ENCODE measurements at places on chromosomes 16 and 17. TPM values are rescaled to one million over a fixed set of nuclear protein-coding genes. Genes with fewer than 3 reads are reported as not detected.

DNA sequence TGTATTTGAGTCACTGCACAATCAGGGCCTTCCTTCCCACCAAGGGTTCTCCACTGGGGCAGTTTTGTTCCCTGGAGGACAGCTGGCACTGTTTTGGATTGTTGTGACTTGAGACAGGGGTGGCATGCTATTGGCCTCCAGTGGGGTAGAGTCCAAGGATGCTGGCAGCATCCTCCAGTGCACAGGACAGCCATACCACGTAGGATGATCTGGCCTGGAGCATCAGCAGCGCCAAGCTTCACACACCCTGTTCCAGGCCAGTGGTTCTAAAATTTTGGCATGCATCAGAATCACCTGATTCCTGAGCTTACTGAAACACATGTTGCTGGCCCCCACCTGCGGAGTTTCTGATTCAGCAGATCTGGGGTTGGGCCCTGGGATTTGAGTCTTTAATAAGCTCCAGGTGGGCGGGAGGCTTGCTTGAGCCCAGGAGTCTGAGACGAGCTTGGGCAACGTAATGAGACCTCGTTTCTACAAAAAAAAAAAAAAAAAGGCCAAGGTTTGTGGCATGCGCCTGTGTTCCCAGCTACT, 83.2 kb downstream of the MGAT5B start:
- no peak for DNase-seq

DNA sequence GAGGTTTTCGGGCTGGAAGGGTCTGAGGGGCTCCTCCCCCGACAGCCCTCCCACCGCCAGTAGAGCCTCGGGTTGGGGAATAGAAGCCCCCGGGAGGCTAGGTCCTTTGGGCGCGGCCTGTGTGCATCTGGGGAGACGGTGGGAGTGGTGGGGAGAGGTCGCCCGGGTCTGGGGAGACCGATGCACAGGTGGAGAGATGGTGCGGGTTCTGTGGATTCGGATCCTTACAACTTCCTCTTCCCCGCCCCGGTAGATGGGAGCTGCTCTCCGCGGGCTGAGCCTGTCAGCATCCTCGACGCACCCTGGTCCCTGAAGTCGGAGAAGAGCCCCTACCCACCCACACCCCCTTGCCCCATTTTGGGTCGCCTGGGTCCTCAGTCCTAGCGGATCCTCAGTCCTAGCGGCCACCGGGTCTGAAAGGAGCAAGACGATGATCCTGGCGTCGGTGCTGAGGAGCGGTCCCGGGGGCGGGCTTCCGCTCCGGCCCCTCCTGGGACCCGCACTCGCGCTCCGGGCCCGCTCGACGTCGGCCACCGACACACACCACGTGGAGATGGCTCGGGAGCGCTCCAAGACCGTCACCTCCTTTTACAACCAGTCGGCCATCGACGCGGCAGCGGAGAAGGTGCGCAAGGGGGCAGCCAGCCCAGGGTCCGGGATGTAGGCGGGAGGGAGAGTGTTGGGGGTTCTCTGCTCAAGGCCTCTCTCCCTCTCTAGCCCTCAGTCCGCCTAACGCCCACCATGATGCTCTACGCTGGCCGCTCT, 790 bp downstream of the BCKDK start:
- DNase-seq = peak; percentile 18

GRCh38 chr16:19850131-19850817, 34.4 kb downstream of the GPRC5B start:
- no peak for DNase-seq

- no peak for DNase-seq
Measured at GRCh38 chr16:81732699-81733098, 46.4 kb upstream of the PLCG2 start.

The GPR139 gene
- total RNA-seq = not detected

GRCh38 chr16:50902457-50902856, 160.6 kb downstream of the CYLD start:
- no peak for DNase-seq

DNA sequence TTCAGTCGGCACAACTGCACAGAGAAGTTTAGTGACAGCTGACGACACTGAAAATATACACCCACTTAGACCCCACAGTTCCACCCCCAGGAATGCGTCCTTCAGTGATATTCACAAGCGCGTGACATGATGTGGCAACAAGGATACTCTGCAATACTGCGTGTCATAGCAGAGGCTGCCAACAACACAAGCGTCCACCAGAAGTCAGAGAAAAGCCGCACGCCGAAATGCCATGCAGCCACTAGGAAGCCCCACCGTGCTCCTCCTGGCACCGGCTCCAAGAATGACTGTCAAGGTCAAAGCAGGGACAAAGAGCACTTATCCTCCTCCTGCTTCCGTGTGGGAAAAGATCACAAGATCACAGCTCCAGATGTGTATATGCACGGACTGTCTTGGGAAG, 3.5 kb downstream of the ATP2A3 start:
- DNase-seq = no peak

GRCh38 chr17:29149431-29150064, 30.6 kb downstream of the MYO18A start:
- DNase-seq = no peak

DNA sequence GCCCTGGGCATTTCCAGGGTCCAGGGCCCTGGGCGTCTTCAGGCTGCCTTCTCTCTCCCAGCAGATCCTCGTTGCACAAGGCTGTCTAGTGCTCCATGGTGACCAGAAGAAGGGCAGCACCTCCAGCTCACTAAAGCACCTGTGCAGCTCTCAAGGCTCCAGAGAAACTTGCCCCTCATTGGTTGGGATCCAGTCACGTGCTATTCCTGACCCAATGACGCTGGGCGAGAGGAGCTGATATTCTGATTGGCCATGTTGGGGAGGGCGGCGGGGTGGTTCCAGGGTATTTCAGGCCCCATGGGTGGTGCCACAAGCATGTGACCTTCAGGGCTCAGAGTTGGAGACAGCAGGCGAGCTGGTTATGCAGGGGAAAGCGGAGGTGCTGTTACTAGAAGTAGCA, 309.1 kb downstream of the TOX3 start:
- DNase-seq = no peak

The HYDIN gene
- total RNA-seq = not detected

DNA sequence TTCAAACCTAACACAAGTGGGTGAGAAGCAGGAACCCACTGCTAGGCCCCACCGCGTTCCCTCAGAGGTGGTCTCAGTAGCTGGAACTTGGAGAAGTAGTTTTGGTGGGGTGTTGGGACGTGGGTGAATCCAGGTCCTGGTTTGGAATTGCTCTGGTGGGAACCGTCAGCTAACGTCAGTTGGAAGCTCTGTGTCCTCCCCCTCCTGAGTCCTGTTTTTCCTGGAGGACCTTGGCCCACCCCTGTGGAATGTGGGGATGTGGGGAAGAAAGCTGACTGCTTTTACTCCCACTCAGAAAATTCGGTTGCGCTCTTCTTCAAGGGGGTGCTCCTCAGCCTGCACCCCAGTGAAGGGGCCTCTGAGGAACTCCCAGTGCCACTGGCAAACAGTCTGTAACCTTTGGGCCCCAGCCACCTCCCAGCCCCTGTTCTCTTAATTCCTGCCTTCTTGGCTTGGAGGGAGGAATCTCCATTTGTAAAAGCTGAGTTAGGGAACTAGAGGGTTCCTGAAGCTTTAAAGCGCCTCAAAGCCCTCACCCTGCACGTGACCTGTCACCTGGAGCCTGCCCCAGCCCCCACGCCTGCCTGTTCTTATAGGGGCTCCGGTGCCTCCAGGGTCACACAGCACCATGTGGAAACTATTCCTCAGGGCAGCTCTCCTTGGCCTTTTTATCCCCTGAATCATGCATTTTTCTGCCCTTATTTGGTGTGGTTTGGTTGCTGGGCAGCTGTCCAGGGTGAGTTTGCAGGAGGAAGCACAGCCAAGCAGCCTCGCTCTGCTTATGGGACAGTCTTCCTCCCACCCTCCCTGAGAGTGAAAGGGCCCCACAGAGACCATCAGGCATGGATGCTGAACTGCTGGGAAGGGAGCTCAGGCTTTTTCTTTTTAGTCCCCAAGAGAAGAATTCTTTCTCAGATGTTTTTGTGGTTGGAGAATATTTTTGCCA, 16.2 kb upstream of the NAGLU start:
- no peak for DNase-seq

GRCh38 chr17:49579522-49579921, 3.9 kb downstream of the NXPH3 start:
- no peak for DNase-seq

The CMTM1 gene
- 6.4 TPM for total RNA-seq

DNA sequence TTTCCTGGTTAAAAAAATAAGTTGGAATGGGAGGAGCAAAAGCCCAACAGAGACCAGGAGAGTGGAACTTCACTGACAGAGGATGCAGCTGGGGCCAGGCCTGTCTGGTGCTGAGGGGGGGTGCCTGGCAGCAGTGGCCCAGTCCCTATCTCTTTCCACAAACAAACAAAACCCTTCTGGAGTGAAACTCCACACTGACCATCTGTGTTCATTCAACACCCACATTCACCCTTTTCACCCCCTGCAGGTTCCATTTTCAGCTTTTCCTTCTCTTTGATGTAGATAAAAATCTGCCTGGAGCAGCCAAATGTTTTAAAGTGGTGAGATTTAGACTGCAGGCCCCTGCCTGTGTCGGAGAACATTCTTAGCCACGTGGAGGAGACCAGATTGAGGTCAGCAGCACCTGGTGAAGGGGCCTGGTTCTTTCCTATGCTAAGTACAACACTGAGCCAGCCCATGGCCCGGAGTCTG, 161.4 kb upstream of the CDH11 start:
- DNase-seq = no peak

The MRPL10 gene
- 70.9 TPM for total RNA-seq

DNA sequence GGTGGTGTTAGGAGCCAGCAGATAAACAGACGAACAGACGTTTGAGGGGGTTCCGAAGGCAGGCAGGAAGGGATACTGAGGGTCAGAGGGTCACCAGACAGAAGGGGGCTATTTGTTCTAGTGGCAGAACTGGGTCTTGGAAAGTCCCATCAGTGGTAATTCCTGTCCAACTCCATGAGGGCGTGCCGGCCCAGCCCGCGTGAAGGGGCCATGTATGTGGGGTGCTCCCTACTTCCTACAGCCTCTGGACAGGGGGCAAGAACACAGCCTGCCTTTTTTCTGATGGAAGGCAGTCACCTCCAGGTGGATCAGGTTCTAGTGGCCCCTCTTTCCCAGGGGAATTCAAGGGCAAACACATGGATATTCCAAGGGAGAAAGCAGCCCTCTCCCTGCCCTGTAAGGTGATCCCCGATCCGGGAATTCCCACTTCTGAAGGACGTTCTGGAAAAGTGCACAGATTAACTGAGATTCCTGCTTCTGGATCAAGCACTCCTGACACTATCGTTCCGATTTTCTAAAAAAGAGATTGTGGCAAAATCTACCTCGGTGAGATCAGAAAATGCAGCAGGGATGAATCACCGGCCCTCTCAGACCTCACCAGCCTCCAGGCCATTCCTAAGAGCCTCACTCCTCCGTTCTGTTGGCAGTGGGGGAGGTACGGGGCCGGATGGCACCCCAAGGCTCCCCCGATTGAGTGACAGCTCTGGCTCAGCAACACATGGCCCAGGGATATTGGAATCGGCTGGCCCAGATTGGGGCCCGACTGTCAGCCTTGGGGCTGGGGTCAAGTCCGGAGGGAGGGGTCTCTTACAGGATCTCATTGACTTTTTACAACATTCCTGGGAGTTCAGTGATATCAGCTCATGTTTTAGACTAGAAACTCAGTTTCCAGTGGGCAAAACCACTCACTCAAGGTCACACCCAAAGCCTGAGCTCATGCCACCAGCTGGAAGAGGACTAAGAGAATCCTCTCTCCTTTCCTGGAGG, 12.4 kb downstream of the STX1B start:
- DNase-seq = no peak

The CPHXL2 gene
- total RNA-seq = not detected

DNA sequence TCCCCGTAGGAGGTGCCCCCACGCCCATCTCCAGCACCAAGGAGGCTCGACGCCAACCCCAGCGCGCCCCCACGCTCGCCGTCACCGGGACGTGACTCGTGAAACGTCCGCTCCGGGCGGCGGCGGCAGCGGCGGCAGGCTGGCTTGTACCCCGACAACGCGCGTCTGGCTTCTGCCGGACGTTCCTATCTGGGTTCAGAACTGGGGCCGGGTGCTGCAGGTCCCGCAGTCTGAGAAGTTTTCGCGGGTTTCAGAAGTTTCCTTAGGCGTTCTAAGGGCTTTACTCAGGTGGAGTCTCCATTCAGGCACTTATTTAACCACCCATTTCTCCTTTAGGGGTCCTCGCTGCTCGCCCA, 672 bp upstream of the ALKBH5 start:
- peak; percentile 91 for DNase-seq

The CD300LD gene
- total RNA-seq = 0.18 TPM

The CA7 gene
- total RNA-seq = 0.16 TPM

The CDT1 gene
- 182 TPM for total RNA-seq

All from activated CD4-positive, alpha-beta T cell treated with anti-CD3 and anti-CD28 coated beads for 36 hours (primary cell).